ENCODE measurements at places on chromosomes 4 and X.
A peak's percentile ranks its signal among the peaks of the same experiment; 100 is the strongest.

DNA sequence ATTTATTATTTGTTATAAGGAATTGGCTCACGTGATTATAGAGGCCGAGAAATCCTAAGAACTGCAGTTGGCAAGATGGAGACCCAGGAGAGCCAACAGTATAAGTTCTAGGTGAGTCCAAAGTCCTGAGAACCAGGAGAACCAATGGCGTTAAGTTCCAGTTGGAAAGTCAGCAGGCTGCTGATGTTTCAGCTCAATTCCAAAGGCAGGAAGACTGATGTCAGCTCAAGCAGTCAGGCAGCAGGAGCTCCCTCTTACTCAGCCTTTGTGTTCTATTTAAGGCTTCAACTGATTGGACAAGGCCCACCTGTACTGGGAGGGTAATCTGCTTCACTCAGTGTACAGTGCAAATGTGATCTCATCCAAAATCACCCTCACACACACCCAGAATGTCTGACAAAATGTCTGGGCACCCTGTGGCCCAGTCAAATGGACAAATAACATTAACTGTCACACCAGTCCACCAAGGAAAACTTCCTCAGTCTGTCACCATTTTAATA lies 30.8 kb upstream of the TBL1X start:
- no peak for DNase-seq

DNA sequence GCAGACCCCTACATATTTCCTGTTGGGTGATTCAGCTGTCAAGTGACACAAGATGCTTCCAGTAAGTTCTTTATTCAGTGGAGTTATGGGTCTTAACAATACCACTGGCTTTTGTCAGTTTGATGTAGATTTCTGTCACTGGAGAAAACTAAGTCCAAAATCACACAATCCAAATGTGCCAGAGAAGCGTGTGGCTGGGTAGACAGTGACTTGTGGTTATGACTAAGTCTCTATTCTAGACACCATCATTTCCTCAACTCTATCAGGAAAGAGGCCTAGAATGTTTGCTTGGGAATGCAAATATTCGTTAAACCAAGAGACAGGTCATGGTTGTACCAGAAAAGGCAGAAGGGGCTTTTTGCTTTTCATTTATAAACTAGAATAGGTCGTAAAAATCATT lies 54.4 kb upstream of the HS3ST1 start:
- DNase-seq: no peak

DNA sequence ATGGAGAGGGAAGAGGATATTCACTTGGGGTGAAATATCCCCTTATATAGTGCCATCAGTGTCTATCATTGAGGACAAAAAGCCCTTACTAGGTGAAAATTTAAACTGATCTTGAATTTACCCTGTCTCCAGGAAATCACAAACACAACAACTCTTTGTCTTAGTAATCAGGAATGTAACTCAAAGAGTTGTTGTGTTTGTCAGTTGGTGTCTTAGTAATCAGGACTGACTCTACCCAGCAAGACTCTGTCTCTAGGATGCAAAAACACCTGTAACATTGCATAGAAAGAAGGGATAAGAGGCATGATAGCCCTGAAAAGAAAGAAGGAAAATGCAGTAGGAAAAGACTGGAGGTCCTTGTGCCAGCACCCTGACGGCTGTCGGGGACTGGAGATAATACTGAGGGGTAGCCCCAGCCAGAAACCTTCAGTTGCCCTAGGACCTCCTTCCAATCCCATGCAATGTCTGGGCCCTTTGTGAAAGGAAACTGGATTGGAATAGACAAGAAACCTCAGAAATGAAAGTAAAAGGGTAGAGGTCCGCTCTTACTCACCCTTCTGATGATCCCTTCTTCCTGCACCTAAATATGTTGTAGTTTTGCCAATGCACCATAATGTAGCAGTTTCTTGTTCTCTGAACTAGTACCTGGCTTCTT lies 45.3 kb downstream of the HMGB2 start:
- DNase-seq: no peak

DNA sequence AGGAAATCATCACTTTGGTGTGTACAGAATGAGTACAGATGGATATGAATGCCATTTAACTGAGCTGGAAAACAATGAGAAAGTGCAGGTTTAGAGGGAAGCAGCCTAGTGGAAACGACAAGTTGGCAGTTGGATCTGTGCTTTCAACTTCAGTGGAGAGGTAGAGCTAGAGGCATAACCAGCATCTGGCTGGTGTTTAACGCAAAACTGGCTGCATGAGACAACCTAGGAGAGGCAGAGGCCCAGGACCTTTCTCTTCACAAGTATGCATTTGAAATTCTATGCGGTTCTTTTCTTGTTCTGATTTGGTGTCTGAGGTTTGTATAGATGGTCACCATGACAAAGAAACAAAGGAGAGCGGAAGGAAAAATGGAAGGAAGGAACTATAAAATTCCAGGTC lies 63.1 kb downstream of the ANXA5 start:
- no peak for DNase-seq

GRCh38 chr4:99658666-99659065 lies 1.0 kb upstream of the C4orf54 start:
- DNase-seq: no peak

- DNase-seq: no peak
Observed at GRCh38 chrX:70485466-70485865, 40.8 kb downstream of the DLG3 start.

- no peak for DNase-seq
Observed at GRCh38 chr4:182513587-182514291, 270.5 kb downstream of the TENM3 start.

DNA sequence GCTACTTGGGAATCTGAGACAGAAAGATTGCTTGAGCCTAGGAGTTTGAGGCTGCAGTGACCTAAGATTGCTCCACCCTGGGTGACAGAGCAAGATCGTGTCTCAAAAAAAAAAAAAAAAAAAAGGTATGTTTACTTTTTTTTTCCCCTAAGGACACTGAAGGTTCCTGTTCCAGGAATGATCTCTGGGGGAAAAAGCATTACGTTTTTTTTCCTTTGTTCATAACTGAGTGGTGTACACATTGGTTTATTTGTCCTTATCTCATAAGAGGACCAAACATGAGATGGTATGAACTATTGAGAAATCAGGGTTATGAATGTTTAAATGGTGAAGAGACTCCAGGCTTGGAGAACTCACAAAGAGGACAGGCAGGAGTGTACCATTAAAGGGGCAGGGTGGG lies 120.4 kb upstream of the IL1RAPL2 start:
- no peak for DNase-seq

DNA sequence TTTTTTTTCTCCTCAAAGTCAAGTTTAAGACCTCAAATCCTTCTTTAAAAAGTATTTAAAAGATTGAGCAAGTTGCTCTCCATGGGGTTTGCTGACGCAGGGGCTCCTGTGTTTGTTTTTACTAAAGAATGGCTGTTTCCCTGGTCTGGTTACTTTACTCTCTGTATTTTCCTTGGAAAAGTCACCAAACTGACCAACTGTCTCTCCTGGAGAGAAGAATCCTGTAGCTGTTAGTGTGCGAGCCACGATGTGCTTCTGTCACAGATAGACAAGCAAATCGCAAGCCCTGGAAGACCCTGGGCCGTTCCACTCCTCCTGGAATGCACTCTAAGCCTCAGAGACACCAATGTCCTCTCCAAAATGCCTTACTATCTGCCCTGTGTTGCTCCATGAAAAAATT lies 212.1 kb downstream of the CHIC2 start:
- no peak for DNase-seq

- DNase-seq: peak; percentile 5
Observed at GRCh38 chr4:60201052-60201673, 999.0 kb upstream of the ADGRL3 start.

DNA sequence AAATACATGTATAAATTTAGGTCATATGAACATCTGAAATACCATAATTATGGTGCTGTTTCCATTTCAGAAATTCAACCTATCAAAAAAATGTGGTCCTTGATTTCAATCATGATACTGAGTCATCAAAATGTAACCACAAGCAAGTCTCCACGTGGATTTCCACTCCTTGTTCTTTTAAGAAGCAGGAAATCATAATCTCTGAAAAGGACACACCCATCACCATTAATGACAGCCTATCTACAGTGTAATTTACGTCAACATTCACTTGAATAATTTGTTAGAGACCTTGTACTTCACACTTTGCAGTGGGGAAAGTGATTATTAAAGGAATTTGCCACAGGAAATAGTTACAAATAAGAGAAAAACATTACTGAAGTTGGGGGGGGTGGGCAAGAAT lies 17.7 kb upstream of the SLC7A11 start:
- no peak for DNase-seq

DNA sequence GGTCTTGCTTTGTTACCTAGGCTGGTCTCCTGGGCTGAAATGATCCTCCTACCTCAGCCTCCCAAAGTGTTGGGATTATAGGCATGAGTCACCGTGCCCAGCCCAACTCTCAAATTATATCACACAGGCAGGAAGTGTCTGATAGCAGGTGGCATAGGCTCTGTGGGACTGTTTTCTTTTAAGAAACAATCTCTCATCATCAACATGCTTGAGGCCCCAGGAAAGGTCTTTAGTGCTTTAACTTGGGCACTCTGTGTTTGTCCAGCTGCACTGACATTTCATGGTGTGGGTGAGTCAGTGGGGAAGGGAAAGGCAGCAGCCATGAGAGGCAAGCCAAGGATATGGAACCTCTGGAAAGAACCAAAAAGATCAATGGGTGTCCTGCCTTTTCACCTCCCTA lies 88.1 kb upstream of the TSPAN5 start:
- no peak for DNase-seq

DNA sequence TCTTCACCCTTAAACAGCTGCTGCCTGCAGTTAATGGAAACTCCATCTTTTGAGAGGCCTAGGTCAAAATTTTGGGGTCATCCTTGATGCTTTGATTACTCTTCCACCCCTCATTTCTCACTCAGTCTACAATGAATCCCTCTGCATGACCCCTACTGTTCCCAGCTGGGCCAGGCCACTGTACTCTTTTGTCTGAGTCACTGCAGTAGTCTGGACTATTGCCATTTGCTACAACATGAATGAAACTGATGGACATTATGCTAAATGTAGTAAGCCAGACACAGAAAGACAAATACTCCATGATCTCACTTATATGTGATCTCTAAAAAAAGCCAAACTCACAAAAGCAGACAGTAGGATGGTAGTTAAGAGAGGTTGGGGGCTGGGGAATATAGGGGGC lies 28.3 kb downstream of the STK32B start:
- DNase-seq: no peak

GRCh38 chr4:123953566-123953965 lies 557.0 kb downstream of the SPRY1 start:
- DNase-seq: no peak

- DNase-seq: no peak
Observed at GRCh38 chr4:53614591-53614990, 23.3 kb upstream of the LNX1 start.

GRCh38 chr4:43682551-43682950 lies 766.1 kb downstream of the KCTD8 start:
- DNase-seq: no peak

- no peak for DNase-seq
Observed at GRCh38 chr4:19123681-19124080, 1102.1 kb upstream of the LCORL start.

GRCh38 chrX:46218373-46218772 lies 326.8 kb downstream of the ZNF674 start:
- DNase-seq: no peak

GRCh38 chr4:119748853-119749252 lies 120.2 kb upstream of the PDE5A start:
- no peak for DNase-seq

DNA sequence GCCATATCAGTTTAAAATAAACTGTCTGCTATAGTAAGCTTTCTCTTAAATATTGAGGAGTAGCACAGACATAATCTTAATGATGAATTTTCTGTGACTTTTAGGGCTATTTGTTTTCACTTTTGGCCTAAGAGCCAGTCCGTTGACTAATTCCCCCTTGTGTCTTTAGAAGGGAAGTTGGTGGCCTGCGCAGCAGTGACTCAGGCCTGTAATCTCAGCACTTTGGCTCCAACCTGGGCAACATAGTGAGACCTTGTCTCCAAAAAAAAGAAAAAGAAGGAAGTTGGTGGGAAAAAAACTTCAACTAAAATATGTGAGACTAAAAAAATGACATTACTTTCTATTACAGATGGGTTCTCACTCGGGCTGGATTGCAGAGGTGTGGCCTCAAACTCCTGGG lies 3.4 kb downstream of the NCAPG start:
- no peak for DNase-seq

DNA sequence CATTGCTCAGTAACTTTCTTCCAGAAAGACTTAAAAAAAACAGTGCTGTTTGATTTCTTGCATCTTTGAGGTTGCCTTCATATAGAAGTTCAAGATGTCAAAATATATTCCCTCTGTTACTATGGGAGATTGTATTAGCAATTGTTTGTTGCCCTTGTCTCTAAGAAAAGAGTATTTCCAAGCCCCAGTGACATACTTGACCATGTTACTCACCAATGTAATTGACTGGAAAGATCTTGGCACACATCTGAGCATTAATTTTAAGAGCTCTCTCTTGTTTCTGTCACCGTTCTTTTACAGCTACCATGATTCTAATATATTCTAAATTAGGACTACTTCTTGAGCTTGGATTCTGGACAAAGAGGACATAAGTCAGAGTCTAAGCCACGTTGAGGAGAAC lies 902.7 kb upstream of the EPHA5 start:
- no peak for DNase-seq

DNA sequence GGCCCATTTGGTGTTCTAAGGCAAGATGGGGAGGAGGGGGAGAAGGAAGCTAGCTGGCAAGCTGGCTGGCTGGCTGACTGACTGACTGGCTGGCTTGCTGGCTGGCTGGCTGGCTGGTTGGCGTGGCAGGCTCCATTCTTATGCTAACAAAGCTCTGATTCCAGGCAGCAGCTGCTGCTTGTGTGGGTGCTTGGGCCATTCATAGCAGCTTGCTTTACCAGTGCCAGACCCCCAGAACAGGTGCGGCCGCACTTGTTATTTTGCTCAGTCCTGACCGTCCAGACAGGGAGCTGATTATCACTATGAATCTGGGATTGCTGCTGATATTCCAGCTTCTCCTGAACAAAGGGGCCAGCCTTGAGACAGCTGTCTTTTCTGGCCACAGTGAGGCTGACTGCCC lies 131.2 kb upstream of the PAK3 start:
- no peak for DNase-seq

DNA sequence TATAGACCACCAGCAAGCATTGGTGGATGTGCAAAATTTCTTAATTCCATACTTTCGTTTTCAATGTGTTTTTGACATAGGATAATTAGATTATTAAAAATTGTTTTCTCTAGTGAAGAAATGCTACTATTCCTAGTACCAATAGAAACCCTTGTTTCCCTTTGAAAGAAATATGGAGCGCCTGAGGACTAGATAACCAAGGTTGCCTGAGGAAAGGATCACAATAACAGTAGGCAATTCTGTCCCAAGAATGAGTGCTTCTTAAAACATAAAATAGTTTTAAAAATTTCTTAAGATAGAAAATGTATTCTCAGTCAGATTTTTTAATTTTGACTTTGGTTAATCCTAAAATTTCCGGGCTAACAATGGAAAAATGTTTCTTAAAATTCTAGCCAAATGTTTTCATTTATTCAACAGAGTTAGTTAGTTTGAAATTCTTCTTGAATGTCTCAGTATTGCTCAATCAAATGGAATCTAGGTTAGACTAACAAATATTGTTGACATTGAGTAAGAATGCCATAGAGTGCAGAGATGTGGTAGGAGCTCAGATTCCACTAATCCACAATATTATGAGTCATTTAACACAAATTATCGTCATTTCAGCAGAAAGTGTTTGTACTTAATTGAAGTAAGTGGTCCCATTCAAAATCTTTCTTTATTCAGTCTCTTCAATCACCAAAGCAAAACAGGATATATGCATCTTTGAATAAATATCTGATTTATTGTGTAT lies 666.0 kb downstream of the GRID2 start:
- DNase-seq: no peak

Data from CD4-positive, alpha-beta T cell treated with Interleukin-10 for 1 hour (primary cell).